ENCODE measurements at places on chromosomes 12 and 14.

DNA sequence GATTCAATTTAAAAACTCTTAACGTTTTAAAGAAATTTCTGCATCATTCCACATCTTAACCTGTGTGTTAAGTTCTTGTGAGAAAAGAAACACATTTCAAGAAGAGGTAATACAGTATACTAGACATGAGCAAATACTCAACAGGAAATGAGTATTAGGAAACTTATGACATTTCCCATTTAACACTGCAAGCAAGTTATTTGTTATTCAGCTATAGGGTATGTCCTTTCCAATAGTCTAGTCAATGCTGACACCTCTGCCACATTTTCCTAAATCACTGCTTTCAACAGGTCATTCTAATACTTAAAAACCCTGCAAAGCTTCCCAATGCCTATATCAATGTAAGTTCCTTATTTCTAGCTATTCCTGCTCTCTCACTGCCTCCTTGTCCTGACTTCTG lies 93.1 kb downstream of the DDHD1 start:
- no peak for DNase-seq

DNA sequence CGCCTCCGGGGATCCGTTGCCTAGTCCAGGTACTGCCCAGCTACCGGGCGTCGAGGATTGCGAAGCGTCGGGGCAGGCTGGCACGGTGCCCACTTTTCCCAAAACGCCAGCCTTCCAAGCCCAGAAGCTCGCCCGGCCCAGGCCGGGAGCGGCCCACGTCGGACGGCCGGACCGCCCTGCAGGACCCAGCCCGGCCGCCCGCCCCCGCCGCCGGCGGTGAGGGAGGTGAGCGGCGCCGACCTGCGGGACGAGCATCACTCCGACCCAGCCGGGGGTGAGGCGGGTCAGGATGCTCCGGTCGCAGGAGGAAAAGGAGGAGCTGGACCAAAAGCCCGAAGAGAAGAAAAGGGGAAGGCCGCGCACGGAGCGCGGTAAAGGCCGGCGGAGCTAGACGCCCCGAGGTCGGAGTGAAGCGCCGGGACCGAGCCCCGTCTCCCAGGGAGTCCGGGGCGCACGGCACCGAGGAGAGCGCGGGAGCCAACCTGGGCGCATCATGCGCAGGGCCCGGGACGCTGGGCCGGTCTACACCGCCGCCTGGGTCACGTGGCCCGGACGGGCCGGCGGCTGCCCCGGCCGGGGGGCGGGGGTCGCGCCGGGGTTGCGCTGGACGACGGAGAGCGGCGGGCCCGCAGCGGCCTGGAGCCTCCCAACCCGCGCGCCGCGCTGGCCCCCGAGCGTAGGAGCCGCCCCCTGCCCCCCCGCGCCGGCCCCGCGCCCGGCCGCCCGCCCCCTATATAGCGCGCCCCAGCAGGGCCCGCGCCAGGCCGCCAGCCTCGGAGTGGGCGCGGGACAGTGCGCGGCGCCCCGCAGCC lies at the start of gene AQP5:
Gene AQP5, plus strand, starts transcription at position 762 of the 812 bp plus-strand sequence. CDS start 146 bp downstream, outside the sequence.
- DNase-seq, result no peak

DNA sequence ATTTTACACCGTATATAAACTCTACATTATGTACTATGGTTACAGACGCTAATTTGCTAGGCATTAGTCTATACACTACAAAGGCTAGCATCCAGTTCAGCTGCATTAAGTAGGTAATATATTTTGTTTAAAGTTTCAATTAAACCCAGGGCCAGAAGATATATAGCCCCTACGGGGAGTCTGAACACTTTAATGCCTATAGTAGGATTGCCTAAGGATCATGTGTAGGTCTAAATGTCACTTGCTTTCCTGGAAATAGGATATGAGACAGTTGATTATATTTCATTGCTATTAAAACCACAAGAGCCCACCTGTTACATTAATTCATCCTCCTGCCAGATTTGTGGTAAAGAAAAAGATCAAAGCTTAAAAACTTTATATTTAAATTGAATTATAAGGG lies 286.9 kb downstream of the TMTC2 start:
- DNase-seq, result no peak

DNA sequence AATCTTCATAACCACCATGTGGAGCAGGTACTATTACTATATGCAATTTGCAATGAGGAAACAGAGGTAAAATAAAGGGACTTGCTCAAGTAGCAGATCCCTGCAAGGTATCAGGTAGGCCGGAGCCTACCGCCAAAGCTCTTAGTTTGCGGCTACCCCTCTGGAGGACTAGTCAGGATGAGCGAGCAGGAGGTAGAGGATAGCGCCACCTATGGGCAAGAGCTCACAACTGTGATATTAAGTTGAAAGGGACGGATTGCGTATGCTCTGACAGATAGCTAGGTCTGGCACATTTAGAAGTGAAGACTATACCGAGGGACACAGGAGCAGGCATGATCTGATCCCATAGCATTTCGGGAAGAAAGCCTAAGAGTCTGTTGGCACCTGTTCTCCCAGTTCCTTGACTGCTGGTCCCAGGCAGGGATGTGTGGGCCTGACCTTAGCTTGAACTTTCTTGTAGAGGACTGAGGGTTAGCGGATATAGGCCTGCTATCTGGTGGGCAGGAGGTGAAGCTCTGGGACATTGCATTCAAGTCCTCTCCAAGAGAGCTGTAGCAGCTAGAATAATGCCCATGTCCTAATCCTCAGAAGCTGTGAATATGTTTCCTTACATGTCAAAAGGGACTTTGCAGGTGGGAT lies 48.0 kb downstream of the SLC17A8 start:
- no peak for DNase-seq

DNA sequence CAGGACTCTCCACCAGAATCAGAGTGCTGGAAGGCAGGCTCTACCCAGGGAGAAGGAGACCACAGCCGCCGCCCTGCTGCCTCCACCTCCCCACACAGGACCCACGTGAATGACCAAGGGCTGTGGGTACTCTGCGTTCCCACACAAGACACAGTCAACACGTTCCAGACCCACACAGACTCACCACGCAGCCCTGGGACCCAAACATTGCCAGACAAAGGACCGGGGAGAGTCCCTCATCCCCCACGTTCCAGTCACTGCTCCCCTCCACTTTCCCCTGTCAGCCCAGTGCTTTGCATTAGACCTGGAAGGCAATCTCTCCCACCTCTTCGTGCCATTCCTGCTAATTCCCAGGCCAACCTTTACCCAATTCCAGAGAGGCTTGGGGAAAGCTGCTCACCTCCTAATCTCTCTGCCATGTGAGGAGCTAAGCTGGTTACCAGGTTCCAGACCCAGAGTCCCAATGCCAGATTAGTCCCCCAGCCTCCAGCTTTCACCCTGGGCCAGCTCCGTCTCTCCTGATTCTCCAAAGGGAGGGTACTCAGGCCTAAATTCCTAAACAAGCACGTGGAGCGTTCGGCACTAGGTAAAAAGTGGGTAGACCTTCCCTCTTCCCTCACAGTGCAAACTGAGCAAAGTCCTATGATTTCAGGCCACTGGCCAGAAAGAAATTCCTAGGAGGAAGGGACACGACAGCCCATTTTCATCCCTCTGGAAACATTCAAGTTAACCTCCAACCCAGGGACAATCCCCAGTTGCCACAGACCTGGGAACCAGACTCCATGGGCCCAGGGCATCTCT lies 4.9 kb downstream of the SLC6A13 start:
- DNase-seq, result no peak

DNA sequence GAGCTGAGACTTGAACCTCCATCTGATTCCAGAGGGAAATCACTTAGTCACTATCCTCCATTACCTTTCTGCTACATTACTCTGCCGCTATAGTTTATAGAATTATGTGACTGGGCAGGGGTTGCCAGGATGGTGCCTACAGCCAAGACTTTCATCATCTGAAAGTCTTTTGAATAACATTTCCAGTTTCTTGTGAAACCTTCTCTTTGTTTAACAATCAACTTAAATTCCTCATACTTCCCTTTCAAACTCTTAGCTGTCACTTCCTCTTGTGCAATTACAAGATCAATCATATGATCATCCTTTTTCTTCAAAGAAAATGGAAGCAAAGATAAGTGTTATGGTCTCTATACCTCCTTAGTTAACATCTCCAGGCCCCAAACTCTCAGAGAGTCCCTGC lies 25.4 kb upstream of the PELI2 start:
- no peak for DNase-seq

DNA sequence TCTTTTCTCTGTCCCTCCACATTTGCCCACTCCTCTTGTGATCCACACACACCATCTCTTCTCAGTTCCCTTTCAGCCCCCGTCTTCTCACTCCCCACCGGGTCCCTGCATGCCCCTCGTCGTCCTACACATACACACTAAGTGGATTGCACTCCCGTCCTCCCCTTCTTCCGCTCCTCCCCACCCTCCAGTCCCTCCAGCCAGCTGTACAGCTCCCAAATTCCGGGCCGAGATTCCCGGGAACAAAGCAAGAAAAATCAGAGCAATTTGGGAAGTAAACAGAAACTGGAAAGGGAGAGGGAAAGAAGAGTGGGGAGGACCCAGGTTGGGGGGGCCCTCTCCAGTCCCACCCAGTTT lies 282 bp upstream of the IGFBP6 start:
- DNase-seq, result no peak

DNA sequence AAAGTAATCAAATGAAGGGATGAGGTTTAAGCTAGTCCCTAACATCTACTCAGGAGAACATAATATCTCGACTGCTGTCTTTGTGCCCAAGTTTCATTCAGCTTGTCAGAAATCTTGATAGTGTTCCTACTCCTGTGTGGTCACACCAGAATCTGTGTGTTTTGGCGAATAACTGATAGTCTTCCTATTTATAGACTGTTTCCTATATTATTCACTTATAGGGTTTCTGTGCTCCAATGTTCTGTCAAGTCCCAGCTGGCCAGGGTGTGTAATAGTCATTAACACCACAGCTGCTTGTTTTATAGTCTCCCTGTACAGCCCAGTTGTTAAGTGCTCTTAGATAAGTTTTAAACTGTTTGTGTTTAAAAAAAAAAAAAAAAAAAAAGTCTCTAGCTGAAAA lies 45.9 kb downstream of the GPR135 start:
- no peak for DNase-seq

GRCh38 chr12:27548301-27549199 lies 24.5 kb downstream of the PPFIBP1 start:
- no peak for DNase-seq

DNA sequence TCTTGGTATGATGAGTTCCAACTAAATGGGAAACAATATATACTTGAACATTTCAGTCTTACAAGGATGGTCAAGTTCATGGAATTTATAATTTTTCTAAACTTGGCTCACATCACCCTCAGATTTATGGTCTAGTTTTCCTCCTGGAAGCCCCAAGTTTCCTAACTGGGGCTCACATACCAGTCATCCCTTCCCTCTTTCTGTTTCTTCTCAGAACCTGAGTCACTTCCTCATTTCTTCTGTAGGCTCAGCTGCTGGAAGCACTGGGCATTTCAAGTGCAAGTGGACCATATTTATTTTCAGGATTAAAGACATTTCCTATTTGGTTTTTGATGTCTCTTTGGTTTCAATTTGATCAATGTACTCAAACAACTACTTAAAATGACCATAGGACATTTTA lies 55.4 kb downstream of the GRIP1 start:
- DNase-seq, result no peak

DNA sequence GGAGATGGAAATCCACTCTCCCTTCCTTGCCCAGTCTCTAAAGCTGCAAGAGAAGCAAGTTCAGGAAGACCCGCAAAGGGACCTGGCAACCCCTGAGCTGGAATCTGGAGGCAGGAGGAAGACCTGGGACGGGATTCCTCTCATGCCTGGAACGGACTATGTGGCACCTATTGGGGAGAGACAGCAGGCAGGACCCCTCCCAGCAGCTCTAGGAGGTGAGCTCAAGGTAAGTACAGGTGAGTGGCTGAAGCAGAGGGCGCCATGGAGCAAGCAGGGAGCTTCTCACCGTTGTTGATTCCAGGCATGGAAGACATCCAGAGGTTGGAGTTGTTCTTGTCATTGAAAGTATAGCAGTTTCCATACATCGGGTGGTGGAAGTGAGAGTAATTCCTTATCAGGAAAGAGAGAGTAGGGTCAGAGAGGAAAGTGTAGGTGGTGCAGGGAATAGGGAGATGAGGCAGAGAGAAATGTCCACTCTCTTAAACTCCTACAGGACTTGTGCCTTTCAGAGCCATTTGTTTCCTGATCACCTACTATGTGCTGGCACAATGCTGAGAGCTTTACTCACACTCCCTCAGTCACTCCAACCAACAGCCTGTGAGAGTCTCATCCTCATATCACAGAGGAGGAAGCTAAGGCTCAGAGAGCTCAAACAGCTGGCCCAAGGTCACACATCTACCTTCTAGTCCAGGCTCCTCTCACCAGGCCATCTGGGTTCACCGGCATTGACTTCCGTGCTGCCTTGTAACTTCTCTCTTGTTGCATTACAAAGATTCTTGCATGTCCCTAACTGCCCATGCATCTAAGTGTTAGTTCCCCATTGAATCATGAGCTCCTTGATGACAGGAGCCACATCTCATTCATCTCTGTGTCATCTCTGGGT lies 13.9 kb upstream of the TNFRSF1A start:
- DNase-seq, result no peak

DNA sequence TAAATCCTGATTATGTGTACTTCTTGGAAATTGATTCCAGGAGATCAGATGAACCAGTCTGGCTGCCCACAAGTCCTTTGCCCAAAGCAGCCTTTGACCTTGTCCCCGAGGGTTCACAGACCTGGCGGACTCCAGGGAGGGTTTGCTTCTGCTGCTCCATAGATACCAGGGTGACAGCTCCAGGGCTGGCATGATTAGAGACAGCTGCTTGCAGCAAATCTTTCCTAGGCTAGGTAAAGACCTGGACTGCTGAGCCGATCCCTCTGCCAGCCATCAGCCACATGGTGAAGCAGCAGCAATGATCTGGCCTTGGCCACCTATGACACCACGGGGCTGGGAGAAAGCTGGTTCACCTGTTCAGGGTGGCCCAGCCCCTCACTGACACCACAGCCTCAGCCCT lies 10.1 kb upstream of the TBX5 start:
- DNase-seq, result no peak

DNA sequence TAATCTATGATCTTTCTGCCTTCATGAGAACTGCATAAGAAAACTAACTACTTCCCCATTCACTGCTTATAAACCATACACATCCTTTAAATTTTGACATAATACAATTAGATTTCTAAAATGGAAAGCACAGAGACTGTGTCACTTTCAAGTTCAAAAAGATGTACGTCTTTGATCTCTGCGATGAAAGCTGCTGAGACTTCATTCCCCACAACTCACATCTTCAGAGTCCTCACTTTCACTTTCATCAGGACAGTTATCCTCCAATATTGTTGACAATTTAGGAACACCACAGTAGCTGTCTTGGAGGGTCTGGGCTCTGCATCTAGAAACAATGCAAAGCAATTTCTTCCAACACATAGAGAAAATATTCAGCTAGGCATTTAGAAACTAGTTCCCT lies 47.9 kb upstream of the KCNC2 start:
- no peak for DNase-seq

GRCh38 chr14:63542231-63542999 lies 762 bp downstream of the PPP2R5E start:
- DNase-seq, result no peak

DNA sequence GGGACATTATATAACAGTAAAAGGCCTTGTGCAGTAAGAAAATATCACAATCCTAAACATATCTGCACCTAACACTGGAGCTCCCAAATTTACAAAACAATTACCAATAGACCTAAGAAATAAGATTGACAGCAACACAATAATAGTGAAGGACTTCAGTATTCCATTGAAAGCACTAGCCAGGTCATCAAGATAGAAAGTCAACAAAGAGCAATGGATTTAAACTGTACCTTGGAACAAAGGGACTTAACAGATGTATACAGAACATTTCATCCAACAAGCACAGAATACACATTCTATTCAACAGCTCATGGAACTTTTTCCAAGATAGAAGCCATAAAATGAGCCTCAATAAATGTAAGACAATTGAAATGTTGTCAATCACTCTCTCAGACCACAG lies 209.5 kb upstream of the ARHGAP5 start:
- DNase-seq, result no peak

GRCh38 chr12:46535907-46536306 lies 163.3 kb upstream of the SLC38A2 start:
- no peak for DNase-seq

Data from amniotic stem cell (primary cell).